ENCODE measurements at places on chromosomes 6 and 20. TPM values are rescaled to one million over a fixed set of nuclear protein-coding genes. Genes with fewer than 3 reads are reported as not detected.

FKBP1C gene
- 0.15 TPM for polyA plus RNA-seq

FAM229B gene
- not detected for polyA plus RNA-seq

SLC22A7 gene
- not detected for polyA plus RNA-seq

EPHA7 gene
- polyA plus RNA-seq: not detected

PACRG gene
- not detected for polyA plus RNA-seq

SIRPD gene
- 3.7 TPM for polyA plus RNA-seq

MED23 gene
- polyA plus RNA-seq: 4.5 TPM

BIRC7 gene
- not detected for polyA plus RNA-seq

TGM3 gene
- polyA plus RNA-seq: not detected

DUSP15 gene
- not detected for polyA plus RNA-seq

TSBP1 gene
- not detected for polyA plus RNA-seq

CAP2 gene
- not detected for polyA plus RNA-seq

CRISP3 gene
- not detected for polyA plus RNA-seq

PPP1R3G gene
- 0.09 TPM for polyA plus RNA-seq

GPR63 gene
- not detected for polyA plus RNA-seq

HLA-DPB1 gene
- polyA plus RNA-seq: 682 TPM

TLDC2 gene
- polyA plus RNA-seq: not detected

SFTA2 gene
- polyA plus RNA-seq: not detected

GGTLC1 gene
- not detected for polyA plus RNA-seq

DCDC2 gene
- not detected for polyA plus RNA-seq

TPX2 gene
- not detected for polyA plus RNA-seq

RNF144B gene
- polyA plus RNA-seq: 25.6 TPM

EFCAB8 gene
- not detected for polyA plus RNA-seq

PAK5 gene
- not detected for polyA plus RNA-seq

RIPOR3 gene
- not detected for polyA plus RNA-seq

OXT gene
- polyA plus RNA-seq: not detected

RRP36 gene
- 26.6 TPM for polyA plus RNA-seq

TM9SF4 gene
- polyA plus RNA-seq: 60.3 TPM

LAMA5 gene
- polyA plus RNA-seq: not detected

FAXC gene
- polyA plus RNA-seq: not detected

ASIP gene
- polyA plus RNA-seq: not detected

SIRPB2 gene
- 136 TPM for polyA plus RNA-seq

ROS1 gene
- not detected for polyA plus RNA-seq

PTCRA gene
- polyA plus RNA-seq: 0.55 TPM

HUS1B gene
- 0.23 TPM for polyA plus RNA-seq

CAPN11 gene
- polyA plus RNA-seq: 0.11 TPM

NRSN2 gene
- polyA plus RNA-seq: 0.59 TPM

OVOL2 gene
- polyA plus RNA-seq: not detected

ANKRD6 gene
- 1.2 TPM for polyA plus RNA-seq

RBBP8NL gene
- polyA plus RNA-seq: not detected
